ENCODE measurements at places on chromosomes 12 and 14.

DNA sequence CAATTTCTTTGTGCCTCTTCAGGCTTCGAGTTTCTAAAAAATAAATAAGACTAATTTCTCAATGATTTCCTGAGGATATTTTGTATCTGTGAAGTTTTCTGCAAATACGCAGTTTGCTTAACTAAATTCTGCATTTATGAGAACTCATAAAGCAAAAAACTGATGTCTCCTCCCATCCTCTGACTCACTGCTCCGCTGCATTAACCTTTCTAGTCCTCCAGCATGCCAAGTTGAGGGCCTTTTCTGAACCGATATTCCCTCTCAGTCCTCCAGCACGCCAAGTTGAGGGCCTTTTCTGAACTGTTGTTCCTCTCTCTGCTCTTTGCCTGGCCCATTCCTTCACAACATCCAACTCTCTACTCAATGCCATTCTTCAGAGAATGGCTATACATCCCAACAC is 3.2 kb downstream of the IPO8 start:
- no peak for DNase-seq

DNA sequence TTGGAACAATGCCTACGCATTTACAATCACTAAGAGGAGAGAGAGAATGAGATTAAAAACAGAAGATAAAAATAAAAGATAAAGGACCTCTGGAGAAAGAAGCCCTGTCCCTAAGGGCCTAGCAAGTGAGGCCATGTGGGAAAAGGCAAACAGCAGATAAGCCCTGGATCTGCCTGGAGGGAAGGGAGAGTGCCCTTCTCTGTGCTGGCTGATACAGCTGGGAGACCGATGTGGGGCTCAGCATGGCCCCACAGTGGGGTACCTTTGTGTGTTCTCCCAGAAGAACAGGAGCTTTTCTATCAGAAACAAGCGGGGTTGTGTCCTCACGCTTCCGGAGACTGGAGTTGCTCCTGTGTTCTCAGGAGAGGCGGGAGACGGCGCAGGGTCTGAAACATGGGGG is 59.9 kb downstream of the TMCC3 start:
- DNase-seq = no peak

- no peak for DNase-seq
These were observed 8.0 kb downstream of the PGAM5 start for GRCh38 chr12:132718644-132719043.

GRCh38 chr12:46667551-46667950 is 158.2 kb downstream of the SLC38A4 start:
- DNase-seq = no peak

DNA sequence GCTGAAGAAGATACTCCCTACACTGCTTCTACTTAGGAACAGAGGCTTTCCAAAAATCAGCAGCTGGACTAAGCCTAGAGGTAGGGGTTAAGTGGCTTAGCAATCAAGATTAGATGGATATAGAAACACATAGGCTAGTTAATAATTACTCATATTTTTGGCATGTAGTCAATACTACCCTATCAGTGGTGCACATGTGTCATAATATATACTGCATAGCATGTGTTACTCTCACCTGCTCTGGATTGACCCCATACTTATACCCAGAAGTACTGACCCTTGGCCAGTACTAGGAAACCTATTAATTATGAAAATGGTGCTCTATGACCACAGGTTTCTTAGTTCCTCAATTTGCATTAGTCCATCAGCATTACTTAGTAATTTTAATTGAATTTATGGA is 528.4 kb upstream of the LMO3 start:
- DNase-seq = no peak
